ENCODE measurements at places on chromosomes 11 and 22.

DNA sequence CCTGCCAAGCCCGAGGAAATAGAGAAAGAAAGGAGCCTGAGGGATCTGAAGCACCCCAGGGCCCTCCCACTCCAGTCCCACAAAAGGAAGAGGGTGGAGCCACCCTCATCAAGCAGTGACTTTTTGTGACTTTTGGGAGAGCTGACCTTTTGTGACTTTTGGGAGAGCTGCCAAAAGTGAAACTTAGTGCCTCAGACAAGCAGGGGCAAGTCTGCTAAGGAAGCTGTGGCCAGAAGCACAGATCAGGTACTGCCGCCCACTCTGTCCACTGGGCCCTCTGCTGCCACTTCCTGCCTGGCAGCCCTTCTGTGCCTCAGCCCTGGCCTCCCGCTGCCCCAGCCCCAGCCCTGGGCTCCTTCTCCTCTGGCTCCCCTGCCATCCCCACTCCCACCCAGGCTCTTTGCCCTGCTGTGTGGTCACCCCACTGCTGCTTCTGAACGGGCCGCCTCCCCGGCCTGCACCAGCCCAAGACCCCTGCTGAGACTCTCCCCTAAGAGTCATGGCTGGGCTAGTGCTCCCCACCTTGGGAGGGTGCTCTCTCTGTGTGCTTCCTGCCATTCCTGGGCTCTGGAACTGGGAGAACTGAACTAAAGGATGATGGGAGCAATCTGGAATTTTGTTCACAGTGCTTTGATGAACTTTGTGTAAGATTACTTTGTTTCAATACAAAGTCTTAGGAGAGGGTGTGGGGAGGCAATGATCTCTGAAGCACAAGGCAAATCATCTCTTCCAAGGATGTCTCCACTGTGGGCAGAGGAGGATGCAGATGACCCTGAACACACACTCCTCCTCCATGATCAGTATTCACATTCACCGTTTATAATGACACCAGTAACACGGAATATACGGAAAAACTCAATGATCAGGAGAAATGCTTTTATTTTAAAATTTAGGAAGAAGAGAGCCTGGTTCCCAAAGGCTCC, at the start of gene APOBEC3H:
Gene APOBEC3H (plus strand): TSS at position 147 of the 923 bp plus-strand sequence. CDS start 3,035 bp downstream, outside the sequence.
- peak; percentile 76 for DNase-seq

- peak; percentile 15 for DNase-seq
These were observed 4.0 kb downstream of the APBB1 start for GRCh38 chr11:6414874-6415328.

DNA sequence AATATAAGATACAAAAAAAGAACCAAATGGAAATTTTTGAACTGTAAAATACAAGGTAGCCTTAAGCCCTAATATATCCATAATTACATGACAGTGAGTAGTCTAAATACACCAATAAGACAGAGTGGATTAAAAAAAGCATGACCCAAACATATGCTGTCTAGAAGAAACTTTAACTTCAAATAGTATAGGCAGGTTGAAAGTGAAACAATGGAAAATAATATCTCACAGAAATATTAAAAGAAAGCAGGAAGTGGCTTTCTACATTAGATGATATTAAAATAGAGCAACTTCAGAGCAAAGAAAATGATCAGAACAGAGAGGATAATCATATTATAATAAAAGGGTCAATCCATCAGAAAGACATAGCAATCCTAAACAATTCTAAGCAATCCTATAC, 21.8 kb downstream of the DCUN1D5 start:
- DNase-seq: no peak

- no peak for DNase-seq
These were observed 10.5 kb downstream of the COMMD9 start for GRCh38 chr11:36278531-36279282.

DNA sequence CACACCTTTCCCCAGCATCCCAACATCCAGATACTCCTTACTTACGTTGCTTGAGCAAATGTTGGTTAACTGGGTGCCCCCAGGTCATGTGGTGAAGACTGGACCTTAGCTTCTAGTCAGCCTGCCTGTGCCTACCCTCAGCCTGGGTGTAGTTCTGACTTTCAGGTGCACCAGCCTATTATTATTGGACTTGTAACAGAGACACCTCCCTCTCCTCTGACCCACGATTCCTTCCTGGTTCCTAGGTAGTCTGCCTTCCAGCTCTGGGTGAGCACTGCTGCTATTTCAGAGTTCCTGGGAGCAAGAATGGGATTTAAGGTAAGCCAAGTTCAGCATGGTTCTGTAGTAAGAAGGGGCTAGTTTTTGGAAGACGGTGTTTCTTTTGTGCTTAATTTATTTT, 138.2 kb downstream of the DSCAML1 start:
- DNase-seq: no peak

GRCh38 chr22:27408068-27408467, 393.5 kb downstream of the MN1 start:
- no peak for DNase-seq

GRCh38 chr11:75586395-75586794, 24.3 kb downstream of the SERPINH1 start:
- DNase-seq: no peak

Measured in hematopoietic multipotent progenitor cell treated with erythropoietin and hydrocortisone succinate and interleukin-3 and kit ligand, for 6 days (in vitro differentiated cells).